Stimulated activated CD8-positive, alpha-beta memory T cell treated with anti-CD3 and anti-CD28 coated beads, Interleukin-12 subunit alpha, Interleukin-12 subunit beta, amount 100 ng/mL, for 1 hour (primary cell): ENCODE measurements at places on chromosomes 11 and 22.

DNA sequence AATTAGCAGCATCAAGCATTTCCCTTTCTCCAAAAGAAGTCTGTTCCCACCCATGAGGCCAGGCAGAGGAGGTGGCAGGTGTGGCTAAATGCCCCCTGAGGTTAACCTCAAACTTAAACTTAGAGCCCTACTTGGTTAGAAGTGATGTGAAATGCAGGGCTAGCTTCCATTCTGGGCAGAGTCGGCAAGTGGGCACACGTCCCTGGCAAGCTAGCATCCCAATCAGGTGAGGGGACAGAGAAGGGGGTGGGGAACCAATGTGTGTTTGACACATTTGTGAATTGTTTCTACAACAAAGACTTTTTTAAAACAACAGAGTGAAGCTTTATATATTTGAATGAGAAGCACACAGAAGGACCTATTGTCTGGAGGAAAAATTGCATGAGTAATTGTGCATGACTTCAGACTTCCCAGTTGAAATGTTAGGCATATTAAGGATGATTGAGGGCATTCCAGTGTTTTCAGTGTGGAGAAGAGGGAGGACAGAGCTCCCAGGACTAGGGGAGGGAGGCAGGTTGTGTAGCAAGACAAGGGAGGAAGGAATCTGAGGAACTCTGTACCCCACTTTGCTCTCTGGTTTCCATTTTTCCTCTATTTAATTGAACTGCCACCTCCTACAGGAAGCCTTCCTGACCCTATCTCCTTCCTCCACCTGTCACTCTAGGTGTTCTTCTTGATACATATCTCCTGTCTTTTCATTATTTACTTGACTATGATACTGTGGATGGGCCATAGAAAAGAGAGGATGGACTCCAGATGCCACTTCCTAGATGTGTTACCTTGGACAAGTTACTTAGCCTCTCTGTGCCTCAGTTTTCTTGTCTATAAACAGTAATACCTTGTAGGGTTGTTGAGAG lies 83.3 kb upstream of the PICALM start:
- no peak for DNase-seq

DNA sequence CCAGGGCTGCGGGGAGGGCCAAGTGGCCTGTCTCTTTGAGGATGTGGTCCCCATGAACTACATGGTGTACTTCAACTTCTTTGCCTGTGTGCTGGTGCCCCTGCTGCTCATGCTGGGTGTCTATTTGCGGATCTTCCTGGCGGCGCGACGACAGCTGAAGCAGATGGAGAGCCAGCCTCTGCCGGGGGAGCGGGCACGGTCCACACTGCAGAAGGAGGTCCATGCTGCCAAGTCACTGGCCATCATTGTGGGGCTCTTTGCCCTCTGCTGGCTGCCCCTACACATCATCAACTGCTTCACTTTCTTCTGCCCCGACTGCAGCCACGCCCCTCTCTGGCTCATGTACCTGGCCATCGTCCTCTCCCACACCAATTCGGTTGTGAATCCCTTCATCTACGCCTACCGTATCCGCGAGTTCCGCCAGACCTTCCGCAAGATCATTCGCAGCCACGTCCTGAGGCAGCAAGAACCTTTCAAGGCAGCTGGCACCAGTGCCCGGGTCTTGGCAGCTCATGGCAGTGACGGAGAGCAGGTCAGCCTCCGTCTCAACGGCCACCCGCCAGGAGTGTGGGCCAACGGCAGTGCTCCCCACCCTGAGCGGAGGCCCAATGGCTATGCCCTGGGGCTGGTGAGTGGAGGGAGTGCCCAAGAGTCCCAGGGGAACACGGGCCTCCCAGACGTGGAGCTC lies 13.5 kb downstream of the ADORA2A start:
- DNase-seq, result no peak

- no peak for DNase-seq
Measured at GRCh38 chr11:67520856-67521824, 2.1 kb downstream of the CABP2 start.

- DNase-seq, result no peak
Measured at GRCh38 chr11:118618115-118618990, 10.9 kb downstream of the PHLDB1 start.

GRCh38 chr11:79708319-79708932 lies 267.6 kb upstream of the TENM4 start:
- DNase-seq, result no peak

- DNase-seq, result peak; percentile 62
Measured at GRCh38 chr11:33857933-33858371, 33.9 kb downstream of the LMO2 start.

- no peak for DNase-seq
Measured at GRCh38 chr11:74182635-74183034, 11.5 kb downstream of the PPME1 start.

GRCh38 chr11:126024123-126024522 lies 38.5 kb downstream of the CDON start:
- DNase-seq, result no peak

DNA sequence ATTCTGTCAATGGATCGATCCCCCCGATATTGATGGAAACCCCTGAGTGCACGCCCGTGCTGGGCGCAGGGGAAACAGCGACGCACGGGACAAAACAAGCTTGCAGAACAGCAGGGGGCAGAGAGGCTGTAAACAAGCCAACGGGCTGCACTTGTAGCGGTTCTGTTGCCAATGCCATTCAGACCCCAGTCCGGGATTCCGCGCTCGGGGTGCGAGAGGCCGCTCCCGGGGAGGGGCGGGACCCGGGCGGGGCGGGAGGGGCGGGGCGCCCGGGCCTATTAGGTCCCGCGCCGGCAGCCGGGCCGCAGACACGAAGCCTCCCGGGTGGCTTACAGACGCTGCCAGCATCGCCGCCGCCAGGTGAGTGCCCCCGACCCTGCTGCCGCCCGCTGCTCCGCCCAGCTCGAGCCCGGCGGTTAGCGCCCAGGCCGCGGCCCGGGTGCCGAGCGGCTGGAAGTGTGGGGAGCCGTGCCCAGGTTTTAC lies at the start of gene BIK:
Gene BIK, plus strand, starts transcription at position 307 of the 483 bp plus-strand sequence. CDS start 13,273 bp downstream, outside the sequence.
- no peak for DNase-seq

GRCh38 chr11:76801736-76802135 lies 18.6 kb downstream of the TSKU start:
- no peak for DNase-seq

DNA sequence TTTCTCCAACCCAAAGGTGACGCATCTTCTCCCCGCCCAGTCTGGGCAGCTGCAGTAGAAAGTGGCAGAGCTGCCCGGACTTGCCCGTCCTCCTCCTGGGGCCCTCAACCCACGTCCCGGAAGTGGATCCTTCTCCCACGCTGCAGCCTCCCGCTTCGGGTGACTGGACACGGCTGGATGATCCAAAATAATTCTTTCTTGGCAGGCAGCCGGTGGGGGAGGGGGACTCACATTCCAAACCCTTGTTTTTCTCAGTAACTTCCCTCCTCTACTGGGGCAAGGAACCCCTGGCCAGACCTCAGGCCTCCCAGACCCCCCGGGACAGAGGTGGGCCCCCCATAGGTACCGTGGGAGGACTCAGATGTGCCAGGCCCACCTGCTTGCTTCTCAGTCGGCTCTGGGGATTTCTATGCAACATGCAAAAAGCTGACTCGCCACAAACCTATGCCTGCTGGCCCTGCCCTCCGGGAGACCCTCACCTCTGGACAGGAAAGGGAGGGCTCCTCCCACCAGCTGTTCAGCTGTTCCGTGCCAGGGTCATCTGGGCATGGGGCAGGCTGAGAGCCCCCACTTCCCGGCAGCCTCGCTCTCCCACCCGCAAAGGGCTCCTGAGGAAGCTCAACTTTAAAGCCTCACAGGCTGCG lies 1.4 kb downstream of the PLXNB2 start:
- DNase-seq, result no peak

DNA sequence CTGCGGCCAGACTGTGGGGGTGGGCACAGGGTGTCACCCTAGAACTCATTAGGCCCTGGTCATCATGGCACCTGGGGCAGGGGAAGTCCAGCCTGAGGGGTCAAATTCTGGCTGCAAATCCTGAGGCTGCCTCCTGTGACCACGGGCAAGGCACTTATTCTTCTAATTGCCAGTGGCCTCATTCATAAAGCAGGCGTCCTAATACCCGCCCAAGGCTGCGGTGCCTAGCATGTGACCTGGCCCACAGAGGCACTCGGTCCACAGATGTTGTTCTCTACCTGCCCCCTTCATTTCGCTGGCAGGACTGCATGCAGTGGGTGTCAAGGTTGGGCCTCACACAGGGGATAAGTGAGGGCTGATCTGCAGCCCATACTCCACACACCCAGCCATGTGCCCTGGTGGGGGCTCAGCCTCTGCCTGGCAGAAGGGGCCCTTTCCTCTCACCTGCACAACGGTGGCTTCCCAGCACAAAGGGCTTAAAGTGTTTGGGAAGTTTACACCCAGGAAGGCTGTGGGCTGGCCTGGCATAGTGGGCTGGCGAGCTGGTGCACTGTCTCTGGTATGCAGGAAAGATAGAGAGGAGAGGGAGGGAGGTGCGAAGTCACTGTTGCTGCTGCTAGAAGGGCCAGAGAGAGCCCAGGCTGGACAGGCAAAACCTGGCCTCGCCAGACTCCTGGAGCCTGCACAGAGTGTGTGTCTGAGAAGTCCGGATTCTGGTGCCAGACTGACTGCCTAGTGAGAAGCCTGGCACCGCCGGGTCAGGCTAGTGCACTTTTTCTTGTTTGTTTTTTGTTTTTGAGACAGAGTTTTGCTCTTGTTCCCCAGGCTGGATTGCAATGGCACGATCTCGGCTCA lies 3.2 kb downstream of the MPST start:
- DNase-seq, result no peak

- DNase-seq, result no peak
Measured at GRCh38 chr11:66969584-66970225, 5.4 kb upstream of the C11orf86 start.

DNA sequence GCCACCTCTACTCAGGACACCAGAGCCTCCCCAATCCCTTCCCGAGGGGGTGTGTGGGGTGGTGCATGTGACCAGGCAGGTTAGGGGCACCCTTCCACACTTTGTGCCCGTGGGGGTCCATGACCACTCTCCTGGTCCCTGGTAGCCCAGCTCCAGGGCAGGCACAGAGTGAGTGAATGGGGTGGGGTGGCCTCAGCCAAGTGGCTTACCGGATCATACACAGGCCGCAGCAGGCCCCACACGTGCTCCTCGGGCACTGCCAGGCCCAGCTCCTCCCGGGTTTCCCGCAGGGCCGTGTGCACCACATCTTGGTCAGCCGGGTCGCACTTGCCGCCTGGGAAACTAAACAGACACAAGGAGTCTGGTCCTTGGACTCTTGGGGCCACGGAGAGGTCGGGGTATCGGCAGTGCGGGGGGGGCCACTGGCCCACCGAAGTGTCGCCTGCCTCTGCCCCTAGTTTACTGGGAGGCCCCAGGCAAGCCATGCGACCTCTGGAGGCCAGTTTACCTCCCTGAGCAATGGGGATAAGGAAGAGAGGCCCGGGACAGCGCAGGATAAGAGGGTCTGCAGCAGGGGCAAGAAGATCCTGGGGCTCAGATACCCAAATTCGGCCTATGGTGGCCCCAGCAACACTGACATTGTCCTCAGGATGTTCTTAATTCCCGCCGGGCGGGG lies 889 bp downstream of the NUDT8 start:
- DNase-seq, result no peak

DNA sequence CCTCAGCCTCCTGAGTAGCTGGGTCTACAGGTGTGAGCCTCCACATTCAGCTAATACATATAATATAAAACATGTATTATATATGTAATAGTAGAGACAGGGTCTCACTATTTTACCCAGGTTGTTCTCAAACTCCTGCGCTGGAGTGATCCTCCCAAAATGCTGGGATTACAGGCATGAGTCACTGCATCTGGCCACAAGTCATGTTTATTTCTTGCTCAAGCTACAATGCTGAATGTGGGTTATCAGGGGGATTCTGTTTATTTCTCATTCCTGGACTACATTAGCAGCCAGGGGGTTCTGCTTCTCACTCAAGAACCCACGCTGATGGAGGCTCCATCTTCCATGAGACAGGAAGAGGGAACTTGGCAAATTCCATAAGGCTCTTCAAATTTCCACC lies 24.8 kb downstream of the FOLR3 start:
- no peak for DNase-seq

DNA sequence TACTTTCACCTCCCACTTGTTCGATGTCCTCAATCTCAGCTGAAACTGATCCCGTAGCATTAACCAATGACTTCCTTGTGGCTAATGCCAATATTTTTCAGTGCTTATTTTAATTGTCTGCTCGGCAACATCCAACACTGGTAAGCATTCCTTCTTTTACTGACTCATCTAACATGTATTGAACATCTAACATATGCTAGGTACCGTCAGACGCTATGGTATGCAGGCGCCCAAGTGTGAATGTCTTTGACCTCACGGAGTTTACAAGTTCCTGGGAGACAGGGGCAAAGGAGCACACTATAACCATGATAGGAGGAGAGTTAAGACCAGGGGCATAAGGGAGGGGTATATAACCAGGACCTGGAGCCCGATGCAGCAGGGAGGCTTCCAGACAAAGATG lies 1.7 kb downstream of the BRMS1 start:
- no peak for DNase-seq

GRCh38 chr11:66853242-66854229 lies 3.3 kb upstream of the LRFN4 start:
- no peak for DNase-seq

DNA sequence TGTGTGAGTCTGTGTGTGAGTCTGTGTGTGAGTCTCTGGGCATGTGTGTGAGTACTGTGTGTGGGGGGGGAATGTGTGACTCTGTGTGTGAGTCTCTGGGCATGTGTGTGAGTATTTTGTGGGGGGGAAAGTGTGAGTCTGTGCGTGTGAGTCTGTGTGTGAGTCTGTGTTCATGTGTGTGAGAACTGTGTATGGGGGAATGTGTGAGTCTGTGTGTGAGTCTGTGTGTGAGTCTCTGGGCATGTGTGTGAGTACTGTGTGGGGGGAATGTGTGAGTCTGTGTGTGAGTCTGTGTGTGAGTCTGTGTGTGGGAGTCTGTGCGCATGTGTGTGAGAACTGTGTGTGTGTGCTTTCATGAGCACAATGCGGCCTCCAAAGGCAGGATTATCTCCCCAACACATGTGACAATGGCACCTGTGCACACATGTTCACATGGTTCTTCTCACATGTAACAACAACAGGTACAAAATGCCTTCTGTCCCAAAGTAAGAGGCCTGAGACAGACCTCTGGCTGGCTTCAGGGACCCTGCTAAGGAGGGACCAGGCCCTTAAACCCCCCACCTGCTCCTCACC lies 1.6 kb downstream of the CD5 start:
- no peak for DNase-seq

GRCh38 chr22:44600207-44600785 lies 101.7 kb upstream of the PRR5 start:
- no peak for DNase-seq

GRCh38 chr11:104124979-104125378 lies 39.0 kb downstream of the PDGFD start:
- no peak for DNase-seq

- no peak for DNase-seq
Measured at GRCh38 chr11:16117989-16118756, 238.2 kb downstream of the SOX6 start.

GRCh38 chr11:626475-627307 lies at the start of gene SCT:
SCT (minus strand) TSS chr11:627181; CDS start chr11:627143, 38 bp downstream.
- no peak for DNase-seq
